ENCODE measurements at places on chromosomes 1 and 21. TPM values are rescaled to one million over a fixed set of nuclear protein-coding genes. Genes with fewer than 3 reads are reported as not detected.

- no peak for DNase-seq
These were observed 40.0 kb upstream of the RGS7 start for GRCh38 chr1:241396747-241397681.

DNA sequence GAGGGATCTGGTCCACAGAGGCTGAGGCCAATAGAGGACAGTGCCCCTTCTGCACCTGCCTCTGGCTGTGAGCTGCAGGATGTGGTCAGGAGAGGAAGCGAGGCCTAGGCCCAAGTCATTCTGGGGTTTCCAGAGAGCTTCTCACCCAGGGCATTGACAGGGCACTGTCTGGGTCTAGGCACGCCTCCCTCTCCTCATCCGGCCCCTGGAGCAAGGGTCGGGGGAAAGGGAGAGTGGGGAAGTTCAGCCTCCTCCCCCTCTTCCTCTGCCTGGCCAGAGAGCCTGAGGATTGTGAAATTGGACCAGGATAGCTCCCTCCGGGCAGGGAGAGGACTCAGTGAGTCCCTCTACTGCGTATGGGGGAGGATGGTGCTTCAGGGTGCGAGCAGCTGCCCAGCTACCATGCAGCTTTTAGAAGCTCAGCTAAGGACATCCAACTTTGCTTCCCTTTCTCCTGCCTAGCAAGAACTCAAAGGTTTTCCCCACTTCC, 6.3 kb upstream of the INAVA start:
- no peak for DNase-seq

GRCh38 chr21:38337793-38338192, 81.0 kb downstream of the KCNJ15 start:
- no peak for DNase-seq

DNA sequence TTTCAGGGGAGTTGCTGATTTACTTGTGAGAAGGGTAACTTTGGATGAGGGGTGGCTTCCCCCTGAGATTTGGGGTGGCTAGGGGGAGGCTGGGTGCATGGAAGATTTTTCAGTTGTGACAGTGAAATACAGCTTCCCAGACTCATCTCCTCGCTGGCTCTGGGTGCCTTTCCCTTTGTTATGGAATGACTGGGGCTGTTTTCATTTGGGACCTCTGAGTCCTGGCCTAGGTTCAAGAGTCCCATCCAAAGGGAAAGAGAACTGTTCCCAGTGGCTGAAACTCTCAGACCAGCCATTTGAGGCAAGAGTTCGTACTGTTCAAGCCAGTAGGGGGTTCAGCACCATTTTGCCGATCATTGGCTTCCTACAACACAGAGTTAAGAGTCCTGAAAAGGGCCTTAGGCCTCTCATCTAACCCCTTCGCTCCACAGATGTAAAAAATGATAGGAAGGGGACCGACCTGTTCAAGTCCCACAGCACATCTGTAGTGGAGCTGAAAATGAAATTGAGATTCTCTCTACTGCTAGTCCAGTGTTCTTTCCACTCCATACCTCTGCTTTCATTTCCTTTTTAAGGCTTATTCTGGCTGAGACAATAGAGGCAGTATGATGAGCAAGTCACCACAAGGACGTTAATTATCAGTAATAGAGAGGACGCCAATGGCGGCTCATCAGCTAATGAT, 958 bp downstream of the DDR2 start:
- no peak for DNase-seq

GRCh38 chr21:35619184-35619583, 441.1 kb downstream of the SETD4 start:
- no peak for DNase-seq

DNA sequence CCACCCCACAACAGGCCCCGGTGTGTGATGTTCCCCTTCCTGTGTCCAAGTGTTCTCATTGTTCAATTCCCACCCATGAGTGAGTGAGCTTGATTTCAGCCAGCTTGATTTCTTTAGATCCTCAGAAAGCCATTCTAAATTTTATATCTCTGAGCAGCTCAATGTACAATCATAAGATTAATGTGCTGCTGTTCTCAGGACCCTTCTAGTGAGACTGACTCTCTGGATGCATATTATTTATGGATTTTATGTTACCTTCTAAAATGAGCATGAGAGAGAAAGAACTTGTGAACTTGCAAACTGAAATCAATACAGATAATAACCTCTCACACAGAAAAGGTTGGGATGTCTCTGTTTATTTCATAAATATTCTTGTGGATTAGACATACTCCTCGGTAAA, 1133.5 kb upstream of the TMPRSS15 start:
- DNase-seq: no peak

DNA sequence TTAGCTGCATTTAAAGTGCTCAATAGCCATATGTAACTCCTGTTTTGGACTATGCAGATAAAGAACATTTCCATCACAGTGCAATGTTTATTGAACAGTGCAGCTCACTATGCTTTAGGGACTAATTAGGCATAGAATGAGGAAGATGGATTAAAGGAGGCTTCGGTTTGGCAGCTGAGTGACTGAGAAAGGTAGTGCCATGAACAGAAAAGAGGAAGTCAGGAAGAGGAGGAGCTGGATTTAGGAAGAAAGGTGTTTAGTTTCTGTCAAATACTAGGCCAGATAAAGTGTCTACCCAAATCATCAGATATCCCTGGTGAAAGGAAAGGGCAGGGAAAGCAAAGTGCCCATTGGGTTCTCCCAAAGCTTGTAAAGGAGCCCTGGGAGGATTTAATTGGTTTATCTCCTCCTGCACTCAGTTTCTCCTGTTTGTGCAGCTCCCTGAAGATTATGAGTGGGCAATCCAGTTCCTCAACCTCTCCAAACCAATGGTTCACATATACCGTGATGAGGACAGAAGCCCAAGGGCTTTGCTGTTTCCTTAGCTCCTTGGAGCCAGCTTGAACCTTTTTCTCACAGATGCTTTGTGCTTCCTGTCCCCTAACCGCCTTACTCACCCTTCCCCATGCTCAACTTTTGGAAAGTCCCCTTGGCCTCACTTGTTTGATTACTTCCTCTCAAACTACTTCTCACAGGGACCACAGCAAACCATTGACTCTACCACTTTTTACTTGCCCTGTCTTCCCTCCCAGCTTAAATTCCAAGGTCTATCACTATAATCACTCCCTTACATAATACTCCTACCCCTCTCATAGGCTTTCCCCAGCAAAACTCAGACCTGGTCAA, 3.5 kb upstream of the RAP1A start:
- no peak for DNase-seq

DNA sequence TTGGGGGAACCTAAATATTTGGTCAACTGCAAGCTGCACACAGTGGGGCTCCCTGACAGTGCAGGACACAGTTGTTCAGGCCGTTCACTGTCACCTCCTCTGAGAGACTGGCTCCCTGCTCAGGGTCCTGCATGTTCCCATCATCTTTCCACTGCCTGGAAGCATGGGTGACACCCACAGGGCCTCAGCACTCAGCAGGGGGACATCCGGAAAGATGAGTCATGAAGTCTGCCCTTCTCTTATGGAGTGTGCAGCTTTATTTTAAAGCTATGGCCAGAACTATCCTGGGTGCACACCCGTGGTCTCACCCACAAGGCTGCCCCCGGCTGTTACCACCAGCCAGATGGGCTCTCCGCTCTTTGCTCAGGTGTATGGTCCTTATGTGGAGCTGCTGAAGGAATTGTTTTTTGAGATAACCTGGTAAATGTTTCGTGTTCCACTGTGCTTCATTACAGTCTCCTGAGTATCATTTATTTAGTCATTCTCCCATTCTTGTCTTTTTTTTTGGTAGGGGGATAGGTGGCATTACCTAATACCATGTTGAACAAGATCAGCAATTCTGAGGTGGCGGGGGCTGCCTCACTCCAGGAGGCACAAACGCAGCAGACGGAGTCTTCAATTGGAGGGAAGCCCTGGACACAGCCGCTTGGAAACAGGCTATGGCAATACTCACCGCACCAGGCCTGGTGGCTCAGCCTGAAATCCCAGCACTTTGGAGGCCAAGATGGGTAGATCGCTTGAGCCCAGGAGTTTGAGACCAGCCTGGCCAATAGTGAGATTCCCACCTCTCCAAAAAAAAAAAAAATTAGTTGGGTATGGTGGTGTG, 14.3 kb downstream of the TRIM11 start:
- no peak for DNase-seq

DNA sequence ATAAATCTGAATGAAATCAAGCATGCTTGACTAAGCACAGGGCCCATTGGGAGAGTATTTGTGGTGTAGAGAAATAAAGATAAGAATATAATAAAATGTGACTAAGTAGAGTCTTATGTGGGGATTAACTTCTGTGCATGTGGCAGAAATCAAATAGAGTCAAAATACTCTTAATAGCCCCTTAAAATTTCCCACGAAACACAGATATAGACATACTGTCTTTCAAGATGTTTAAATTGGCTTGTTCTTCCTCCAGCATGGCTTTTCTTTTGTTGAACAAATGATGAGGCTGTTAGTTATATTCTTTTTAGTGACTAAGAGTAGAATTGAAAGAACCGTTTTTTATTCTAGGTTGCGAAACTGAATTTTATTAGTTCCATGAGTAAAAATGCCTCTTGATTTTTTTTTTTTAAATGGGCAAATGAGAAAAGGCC, 112.3 kb downstream of the RPS6KC1 start:
- DNase-seq: no peak

DNA sequence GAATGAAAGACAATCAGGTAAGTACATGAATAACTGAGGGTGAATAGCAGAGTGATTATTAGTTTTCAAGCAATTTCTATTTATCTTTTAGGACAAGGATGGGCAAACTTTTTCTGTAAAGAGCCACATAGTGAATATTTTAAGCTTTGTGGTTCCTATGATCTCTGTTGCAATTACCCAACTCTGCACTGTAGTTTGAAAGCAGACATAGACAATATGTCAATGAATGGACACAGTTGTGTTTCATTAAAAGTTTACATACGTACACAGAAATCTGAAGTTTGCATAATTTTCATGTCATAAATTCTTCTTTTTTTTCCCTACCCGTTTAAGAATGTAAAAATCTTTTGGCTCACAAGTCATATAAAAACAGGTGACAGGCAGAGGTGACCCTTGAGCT, 71.4 kb downstream of the ZNF281 start:
- no peak for DNase-seq

- no peak for DNase-seq
These were observed 33.5 kb downstream of the ZMYM1 start for GRCh38 chr1:35112668-35113067.

DNA sequence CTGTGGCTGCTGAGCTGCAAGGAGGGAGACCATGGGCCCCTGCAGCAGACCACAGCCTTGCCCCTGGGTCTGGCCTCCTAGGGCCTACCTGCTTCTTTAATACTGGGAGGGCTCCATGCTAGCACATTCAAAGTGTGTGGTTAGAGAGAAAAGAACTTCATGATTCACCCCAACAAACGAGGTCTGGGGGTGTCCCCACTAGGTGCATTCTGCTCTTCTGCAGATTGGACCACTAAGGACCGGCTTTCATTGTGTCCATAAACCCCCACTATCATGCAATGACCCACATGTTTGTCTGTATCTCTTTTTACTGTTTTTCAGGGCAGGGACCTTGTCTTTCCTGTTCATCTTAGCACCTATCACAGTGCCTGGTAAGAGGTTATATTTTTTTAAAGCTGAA, 185.4 kb downstream of the OMA1 start:
- DNase-seq: no peak

- DNase-seq: no peak
These were observed 101.4 kb upstream of the PDE4B start for GRCh38 chr1:65691152-65691900.

DNA sequence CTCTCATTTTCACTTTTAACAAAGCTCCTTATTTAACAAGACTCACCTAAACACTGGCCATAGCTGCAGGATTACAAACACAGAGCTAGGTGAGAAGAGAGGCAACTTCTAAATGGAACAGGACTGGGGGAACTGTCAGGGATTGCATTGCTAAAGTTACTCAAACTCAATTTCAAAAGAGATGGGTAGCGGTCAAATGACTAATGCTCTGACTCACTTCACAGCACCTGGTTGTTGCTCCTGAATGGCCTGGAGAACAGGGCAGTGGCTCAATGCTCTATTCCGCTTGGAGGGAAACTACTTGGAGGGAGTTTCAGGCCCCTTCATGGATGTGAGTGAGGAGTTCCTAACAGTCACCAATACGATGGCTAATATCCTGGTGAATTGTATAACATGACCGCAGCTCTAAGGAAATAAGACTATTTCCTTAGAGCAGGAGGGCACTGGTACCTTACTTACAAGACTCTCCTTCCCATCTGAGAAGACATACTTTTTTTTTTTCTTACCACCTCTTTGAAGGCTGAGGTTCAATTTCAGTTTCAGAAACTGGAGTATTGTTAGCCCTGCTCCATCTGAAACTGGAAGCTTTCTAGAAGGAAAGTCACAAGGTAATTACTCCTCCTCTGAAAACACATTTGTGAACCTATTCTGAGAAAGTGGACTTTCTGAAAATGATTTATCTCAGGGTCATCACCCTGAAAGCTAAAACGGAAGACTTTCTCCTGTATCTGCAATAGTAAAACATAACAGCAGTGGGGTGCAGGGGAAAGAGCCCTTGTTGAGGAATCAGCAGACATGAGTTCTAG, 9.5 kb downstream of the DPT start:
- no peak for DNase-seq

- DNase-seq: no peak
These were observed 1.6 kb upstream of the METTL25B start for GRCh38 chr1:156726549-156727226.

DNA sequence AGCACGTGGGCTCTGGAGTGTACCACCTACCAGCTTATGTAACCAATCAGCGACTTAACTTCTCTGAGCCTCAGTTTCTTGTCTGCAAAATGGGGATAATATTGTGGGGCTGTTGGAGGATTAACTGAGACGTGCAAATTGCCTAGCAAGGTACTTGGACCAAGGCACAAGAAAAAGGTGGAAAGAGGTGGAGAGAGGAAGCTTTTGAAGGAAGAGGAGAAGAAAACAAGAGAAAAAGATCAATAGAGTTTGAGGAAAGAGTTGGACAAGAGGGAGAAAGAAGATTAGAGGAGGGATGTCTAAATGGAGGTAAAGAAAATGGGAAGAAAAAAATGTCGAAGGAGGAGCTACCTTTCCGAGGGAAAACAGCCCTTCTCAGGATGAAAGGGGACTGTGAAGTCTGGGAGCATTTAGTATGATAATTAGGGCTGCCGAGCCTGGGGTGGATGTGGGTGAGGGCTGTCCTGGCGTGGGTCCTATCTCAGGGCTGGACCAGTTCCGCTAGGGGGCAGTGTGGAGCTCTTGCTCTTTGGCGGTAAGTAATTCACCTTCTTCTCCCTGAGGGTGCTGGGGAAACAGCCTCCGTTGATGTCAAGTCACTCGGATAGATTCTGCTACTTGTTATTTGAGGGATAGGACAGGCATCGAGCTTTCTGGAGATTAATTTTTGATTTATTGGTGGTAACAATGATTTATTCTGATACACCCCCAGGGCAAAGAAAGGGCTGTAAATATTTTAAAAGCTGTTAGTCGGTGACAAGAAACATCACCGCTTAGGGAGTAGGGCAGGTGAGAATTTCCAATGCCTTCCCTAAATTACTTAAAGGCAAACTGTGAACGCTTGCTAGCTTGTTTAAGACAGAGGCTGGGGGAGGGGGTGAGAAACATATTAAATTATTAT, 79.0 kb upstream of the NFASC start:
- no peak for DNase-seq

The BSND gene
- total RNA-seq: not detected

The S100A9 gene
- 77.5 TPM for total RNA-seq

The PM20D1 gene
- total RNA-seq: 1.6 TPM

The TENT5C gene
- 15.4 TPM for total RNA-seq
